ENCODE measurements at places on chromosomes 4 and X.
A peak's percentile ranks its signal among the peaks of the same experiment; 100 is the strongest.

- no peak for DNase-seq
Measured at GRCh38 chrX:40188573-40189417, 91.0 kb upstream of the BCOR start.

- DNase-seq: no peak
Measured at GRCh38 chr4:38559374-38559773, 104.6 kb upstream of the KLF3 start.

GRCh38 chr4:169727616-169728015 is 30.1 kb downstream of the HPF1 start:
- DNase-seq: no peak

GRCh38 chrX:72002875-72003274 is 92.2 kb downstream of the NHSL2 start:
- DNase-seq: no peak

- DNase-seq: no peak
Measured at GRCh38 chr4:83701041-83701440, 165.1 kb downstream of the GPAT3 start.

- no peak for DNase-seq
Measured at GRCh38 chr4:13403833-13404232, 80.3 kb downstream of the RAB28 start.

DNA sequence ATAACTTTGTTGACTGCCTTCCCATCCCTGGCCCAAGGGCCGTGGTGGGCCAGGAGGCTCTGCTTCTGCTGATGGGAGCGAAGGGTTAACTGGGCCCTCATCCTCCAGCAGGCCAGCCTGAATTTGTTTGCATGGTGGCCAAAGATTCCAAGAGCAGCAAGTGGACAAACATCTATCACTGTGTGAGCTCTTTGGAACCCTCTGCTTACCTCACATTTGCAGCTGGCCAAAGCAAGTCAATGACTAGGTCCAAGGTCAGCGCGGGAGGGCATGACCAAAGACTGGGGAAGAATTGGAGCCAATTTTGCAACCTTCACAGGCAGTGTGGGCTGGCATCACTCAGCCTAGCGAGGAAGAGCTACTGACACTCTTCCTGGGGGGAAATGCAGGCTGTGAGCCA is 67.8 kb upstream of the ATP6AP2 start:
- no peak for DNase-seq

DNA sequence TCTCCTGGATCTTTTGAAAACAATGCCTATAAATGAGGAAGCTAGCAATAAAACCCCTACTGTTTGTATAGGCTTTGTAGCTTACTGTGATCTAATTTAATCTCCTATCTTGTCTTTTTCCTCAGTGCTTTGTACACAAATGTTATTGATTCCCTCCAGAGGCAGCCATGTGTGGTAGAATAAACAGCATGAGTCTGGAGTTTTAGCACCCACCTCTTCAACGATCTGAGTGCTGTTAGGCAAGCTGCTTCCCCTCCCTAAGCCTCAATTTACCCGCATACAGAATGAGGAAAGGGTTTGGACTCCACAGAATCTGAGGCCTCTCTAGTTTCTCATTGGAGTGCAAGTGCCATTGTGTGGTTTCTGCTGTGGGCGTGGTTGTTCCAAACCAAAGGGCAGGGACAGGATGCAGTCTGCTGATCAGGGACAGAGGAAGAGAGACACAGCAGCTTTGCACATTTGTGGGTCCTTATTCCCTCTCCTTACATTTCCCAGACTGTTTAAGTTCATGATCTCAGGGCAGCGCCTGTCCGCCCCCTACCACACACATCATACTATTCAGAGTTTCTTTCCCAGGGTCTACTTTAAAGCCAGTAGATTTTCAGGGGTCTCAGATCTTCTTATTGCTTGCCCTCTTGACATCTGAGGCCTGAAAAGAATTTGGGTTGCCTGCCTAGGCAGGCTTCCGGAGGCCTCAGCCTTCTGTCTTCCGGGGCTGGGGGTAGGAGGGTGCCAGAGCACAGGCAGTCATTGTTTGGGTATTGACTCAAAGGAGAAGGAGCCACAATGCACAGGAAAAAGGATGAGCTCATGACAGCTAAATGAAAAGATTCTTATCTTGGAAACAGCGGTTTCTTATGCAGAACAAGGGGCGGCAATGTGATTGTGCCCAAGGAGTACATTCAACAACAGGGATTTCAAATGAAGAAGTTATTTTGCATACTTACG is 114.9 kb upstream of the TEX13D start:
- DNase-seq: peak; percentile 73

- DNase-seq: no peak
Measured at GRCh38 chr4:157674699-157675098, 454.2 kb downstream of the GRIA2 start.

DNA sequence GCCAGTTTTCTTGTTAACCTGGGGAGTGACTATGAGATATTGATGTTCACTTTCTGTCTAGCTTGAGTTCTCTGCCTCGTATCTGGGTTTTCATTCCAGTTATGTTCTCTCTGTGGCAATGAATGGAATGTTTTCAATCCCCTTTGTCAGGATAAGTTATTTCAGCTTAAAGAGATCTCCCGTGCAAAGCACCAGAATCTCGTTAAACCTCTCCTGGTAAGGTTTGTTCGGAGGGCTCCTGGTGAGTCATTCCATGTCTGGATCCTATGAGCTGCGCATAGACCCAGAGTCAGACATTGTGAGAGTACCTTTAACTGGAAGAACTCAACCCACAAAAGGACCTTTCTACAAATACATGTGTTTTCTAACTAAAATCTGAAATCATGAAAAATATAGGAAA is 51.0 kb downstream of the KDR start:
- no peak for DNase-seq

- no peak for DNase-seq
Measured at GRCh38 chrX:22095286-22095685, 63.2 kb downstream of the PHEX start.
